Spleen (tissue), 13 donors: ENCODE measurements at places on chromosomes 3 and 15.

GRCh38 chr3:60698117-60698516 lies 553.1 kb downstream of the FHIT start:
- no peaks in the 10 kb centered on the region for H3K27me3 ChIP-seq
- DNase-seq: no peak
- H3K4me1 ChIP-seq: no peaks in the 10 kb centered on the region
- H3K36me3 ChIP-seq: no peaks in the 10 kb centered on the region
- H3K4me3 ChIP-seq: no peak overlapping the region
- H3K27ac ChIP-seq: no peak overlapping the region

DNA sequence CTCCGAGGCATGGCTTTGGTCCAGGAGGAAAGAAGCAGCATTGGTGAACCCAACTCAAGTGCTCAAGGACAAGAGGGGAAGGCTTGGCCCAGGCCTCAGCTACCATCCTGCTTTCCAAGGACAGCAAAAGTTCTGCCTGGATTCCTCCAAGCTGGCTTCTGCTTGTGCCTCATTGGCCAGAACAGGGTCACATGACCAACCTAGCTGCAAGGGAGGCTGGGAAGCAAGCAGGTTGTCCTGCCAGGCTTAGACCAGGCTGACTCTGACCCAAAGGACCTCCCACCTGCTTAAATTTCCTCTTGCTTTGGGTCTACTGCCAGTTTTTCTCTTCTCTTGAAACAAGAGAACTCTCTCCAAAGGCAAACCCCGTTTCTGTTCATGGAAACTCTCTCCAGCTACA lies 70.7 kb downstream of the RPN1 start:
- H3K36me3 ChIP-seq: no peaks in the 10 kb centered on the region
- DNase-seq: no peak
- no peak overlapping the region for H3K27ac ChIP-seq
- H3K4me1 ChIP-seq: peaks cover 6% of the 10 kb centered on the region
- no peaks in the 10 kb centered on the region for H3K27me3 ChIP-seq

DNA sequence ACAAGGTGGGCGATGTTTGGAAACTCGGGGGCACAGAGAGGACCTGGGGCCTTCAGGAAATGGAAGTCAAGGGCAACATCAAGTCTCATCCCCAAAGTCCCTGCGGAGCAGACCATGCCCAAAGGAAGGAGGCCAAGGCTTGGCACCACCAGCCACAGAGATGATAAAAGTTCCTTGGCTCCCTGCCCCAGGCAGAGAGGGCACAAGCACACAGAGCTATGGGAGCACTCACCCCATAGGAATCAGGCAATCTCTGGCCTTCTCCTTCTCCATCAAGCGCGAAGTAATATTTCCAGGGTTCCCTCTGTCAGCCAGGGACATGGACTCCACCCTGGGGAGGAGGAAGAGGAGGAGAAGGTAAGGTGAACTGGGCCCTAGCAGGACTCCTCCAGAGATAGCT lies 7.9 kb downstream of the ACAA1 start:
- no peak overlapping the region for H3K4me3 ChIP-seq
- peaks cover 100% of the 10 kb centered on the region for H3K36me3 ChIP-seq
- no peak overlapping the region for H3K27ac ChIP-seq
- no peaks in the 10 kb centered on the region for H3K27me3 ChIP-seq

DNA sequence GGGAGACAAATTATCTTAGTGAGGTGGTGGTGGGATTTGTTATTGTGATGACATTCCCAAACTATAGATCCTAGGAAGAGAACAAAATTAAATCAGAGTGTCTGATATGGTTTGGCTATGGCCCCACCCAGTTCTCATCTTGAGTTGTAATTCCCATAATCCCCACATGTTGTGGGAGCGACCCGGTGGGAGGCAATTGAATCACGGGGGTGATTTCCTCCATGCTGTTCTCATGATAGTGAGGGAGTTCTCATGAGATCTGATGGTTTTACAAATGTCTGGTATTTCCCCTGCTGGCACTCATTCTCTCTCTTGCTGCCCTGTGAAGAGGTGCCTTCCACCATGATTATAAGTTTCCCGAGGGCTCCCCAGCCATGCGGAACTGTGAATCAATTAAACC lies 62.0 kb downstream of the RPL22L1 start:
- H3K4me1 ChIP-seq: no peaks in the 10 kb centered on the region
- H3K27me3 ChIP-seq: peaks cover 10% of the 10 kb centered on the region
- H3K36me3 ChIP-seq: no peaks in the 10 kb centered on the region
- H3K27ac ChIP-seq: no peak overlapping the region
- no peak overlapping the region for H3K4me3 ChIP-seq
- DNase-seq: no peak

- DNase-seq: no peak
- H3K27ac ChIP-seq: no peak overlapping the region
- no peaks in the 10 kb centered on the region for H3K36me3 ChIP-seq
- no peaks in the 10 kb centered on the region for H3K4me1 ChIP-seq
- no peaks in the 10 kb centered on the region for H3K27me3 ChIP-seq
Measured at GRCh38 chr3:228442-229182, 32.0 kb downstream of the CHL1 start.

GRCh38 chr3:139307072-139307491 lies 36.7 kb upstream of the MRPS22 start:
- H3K36me3 ChIP-seq: no peaks in the 10 kb centered on the region
- no peak overlapping the region for H3K27ac ChIP-seq
- H3K27me3 ChIP-seq: no peaks in the 10 kb centered on the region
- no peaks in the 10 kb centered on the region for H3K4me1 ChIP-seq

DNA sequence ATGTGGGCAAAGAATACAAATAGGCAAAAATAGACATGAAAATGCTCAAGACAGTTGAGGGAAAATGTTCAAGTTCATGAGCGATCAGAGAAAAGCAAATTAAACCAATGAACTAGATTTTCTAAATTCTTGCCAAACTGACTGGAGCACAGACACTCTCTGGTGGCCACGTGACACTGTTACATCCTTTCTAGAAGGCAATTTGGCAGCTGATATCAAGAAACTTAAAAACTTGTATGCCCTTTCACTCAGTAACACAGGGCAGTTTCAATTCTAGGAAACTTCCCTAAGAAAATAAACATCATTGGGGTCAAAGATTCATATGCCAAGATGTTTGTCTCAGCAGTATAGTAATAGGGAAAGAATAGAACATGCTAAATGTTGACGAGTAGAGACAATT lies 52.2 kb downstream of the ABHD5 start:
- no peaks in the 10 kb centered on the region for H3K27me3 ChIP-seq
- no peaks in the 10 kb centered on the region for H3K36me3 ChIP-seq
- H3K4me1 ChIP-seq: peaks cover 7% of the 10 kb centered on the region
- no peak overlapping the region for H3K4me3 ChIP-seq
- H3K27ac ChIP-seq: peak overlapping the region; percentile 27
- DNase-seq: no peak

DNA sequence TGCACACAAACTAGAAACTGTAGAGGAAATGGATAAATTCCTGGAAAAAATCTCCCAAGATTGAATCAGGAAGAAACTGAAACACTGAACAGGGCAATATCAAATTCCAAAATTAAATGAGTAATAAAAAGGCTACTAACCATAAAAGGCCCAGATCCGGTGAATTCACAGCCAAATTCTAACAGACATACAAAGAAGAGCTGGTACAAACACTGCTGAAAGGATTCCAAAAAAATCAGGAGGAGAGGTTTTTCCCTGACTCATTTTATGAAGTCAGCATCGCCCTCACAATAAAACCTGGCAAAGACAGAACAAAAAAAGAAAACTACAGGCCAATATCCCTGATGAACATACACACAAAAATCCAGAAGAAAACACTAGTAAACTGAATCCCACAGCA lies 462.4 kb upstream of the THBS1 start:
- no peak for DNase-seq
- no peaks in the 10 kb centered on the region for H3K36me3 ChIP-seq
- no peaks in the 10 kb centered on the region for H3K4me1 ChIP-seq
- H3K27ac ChIP-seq: no peak overlapping the region
- no peaks in the 10 kb centered on the region for H3K27me3 ChIP-seq
